ENCODE measurements at places on chromosomes 7 and 10.

- DNase-seq, result no peak
Observed at GRCh38 chr10:118682533-118682932, 72.2 kb downstream of the CACUL1 start.

DNA sequence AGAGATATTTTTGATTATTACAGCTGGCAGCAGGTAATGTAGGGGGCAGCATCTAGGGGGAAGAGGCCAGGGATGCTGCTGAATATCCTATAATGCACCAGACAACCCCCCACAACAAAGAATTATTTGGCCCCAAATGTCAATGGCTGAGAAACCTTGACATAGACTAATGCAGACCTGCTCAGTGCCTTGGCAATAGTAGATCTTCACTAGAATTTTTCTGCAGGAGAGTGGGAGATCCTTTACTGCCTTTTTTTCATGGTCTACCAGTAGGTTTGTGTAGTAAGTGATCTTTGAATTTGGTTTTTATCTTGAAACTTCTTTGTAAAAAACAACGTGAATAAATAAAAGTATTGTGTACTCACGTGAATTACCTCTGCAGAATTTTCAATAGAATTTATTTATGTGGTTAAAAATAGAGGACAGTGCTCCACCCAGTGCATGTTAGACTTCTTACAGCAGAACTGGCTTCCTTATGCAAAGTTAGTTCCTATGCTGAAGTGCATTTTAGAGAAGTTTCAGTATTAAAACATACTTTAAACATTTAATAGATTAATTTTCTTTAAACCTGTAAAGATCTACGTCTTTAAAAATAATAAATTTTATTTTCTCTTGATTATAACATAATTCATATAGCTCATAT lies 199.6 kb upstream of the HDAC9 start:
- no peak for DNase-seq

- no peak for DNase-seq
Observed at GRCh38 chr7:125136755-125137532, 207.3 kb upstream of the POT1 start.

- DNase-seq, result no peak
Observed at GRCh38 chr7:33742999-33743587, 162.2 kb upstream of the BMPER start.

DNA sequence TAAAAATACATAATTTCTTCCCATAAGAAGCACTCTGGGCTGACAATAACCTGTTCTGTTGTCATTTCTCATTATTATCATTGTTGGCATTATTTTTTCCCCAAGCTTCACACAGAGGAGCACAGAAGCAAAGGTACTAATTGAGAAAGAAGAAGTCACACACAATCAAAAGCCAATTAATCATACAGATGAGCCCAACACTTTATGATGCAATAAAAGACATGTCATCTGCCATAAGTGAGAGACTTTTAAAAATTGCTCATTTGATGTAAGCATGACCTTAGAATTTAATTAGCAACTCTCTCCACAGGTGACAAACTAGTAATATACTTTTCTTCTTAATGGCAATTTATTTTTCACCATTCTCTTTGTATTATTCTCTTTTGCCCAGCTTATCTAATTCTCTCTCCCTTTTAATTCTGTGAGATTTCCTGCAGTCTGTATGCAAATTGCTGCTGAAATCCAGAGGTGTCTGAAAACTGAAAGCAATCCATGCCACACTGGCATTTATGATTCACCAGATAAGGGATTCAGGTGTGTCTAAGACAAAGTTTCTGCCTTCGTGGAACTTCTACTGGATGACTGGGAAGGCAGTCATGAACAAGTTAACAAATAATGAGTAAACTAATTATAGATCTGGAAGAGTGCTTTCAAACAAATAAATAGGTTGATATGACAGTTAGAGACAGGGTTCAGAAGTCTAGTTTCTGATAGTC lies 203.5 kb downstream of the CHCHD3 start:
- no peak for DNase-seq

DNA sequence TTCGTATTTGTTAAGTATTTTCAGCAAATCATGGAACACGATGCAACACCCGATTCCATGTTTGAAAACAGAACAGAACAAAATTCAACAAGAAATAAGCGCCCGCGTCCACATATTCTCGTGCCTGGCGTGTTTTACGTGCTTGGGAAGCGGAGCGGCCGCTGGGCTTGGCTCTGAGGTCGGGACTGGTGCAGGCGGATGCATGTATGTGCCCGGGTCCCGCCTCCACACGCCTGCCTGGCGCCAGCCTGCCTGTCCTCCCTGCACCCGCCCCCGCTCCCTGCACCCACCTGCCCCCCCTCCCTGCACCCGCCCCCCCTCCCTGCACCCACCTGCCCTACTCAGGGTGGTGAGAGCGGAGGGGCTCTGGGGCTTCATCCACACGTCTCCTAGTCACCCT lies 454.5 kb downstream of the DNAJB6 start:
- no peak for DNase-seq

- no peak for DNase-seq
Observed at GRCh38 chr7:143012409-143012808, 14.5 kb downstream of the OR9A2 start.

- no peak for DNase-seq
Observed at GRCh38 chr10:14556285-14556956, 218.3 kb downstream of the FAM107B start.

- no peak for DNase-seq
Observed at GRCh38 chr10:101079874-101080273, 18.1 kb downstream of the KAZALD1 start.

GRCh38 chr10:52621635-52622079 lies 150.9 kb downstream of the MBL2 start:
- DNase-seq, result no peak

DNA sequence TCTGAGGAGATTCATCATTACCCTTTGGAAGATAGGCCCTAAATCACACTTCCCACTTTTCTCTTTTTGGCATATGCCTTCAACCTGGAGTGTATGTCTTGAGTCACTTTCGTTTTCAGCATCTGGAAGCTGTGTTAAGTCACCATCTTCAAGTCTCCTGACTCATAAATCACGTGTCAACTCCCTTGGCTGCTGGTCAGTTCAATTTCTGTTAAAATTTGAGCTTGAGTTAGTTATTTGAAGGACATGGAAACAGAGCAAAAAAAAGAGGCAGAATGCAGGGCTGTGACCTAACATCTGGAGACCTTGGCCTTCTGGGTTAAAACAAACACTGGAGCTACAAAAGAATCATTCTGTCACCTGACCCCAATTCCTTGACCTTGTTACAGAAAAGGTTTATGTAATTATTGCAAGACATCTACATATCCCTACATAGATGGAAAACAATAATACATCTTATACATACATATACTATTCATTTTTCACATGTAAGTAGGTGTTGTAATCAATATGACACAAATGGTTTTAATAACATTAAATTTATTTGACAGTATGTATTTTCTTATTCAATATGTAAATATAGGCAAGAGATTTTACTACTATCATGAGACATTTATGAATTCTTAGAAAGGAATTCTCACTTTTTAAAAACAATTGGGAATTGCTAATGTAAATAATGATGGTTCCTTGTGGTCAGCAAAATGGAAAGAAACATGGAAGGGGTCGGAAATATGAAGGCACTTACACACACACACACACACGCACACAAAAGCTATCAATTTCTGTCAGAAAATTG lies 169.7 kb upstream of the PHYHIPL start:
- no peak for DNase-seq

- DNase-seq, result no peak
Observed at GRCh38 chr10:121425623-121426022, 172.6 kb downstream of the FGFR2 start.

DNA sequence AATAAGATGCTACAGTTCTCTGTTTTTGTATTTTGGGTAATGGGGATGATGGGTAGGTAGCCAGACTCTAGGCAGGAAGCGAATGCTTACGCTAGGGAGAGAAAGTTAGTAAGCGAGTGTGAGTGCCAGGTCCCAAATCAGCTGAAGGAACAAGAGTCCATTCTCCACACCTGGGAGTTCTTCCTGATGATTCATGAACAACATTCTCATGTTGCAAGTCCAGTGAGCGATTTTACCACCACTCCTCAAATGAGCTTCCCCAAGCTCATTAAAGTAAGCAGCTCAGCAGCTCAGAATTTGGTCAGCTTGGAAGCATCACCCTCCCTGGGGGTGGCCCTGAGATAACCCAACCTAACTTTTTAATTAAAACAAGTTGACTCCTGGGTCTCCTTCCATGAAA lies 27.3 kb downstream of the SH3PXD2A start:
- DNase-seq, result no peak
